ENCODE measurements at places on chromosomes 4 and X. TPM values are rescaled to one million over a fixed set of nuclear protein-coding genes. Genes with fewer than 3 reads are reported as not detected.
A peak's percentile ranks its signal among the peaks of the same experiment; 100 is the strongest.

GRCh38 chr4:76962406-76963130, 13.0 kb downstream of the SEPTIN11 start:
- no peaks in the 10 kb centered on the region for H3K27me3 ChIP-seq
- no peak overlapping the region for H3K4me3 ChIP-seq
- no peak overlapping the region for H3K27ac ChIP-seq
- no peaks in the 10 kb centered on the region for H3K4me1 ChIP-seq
- no peak for DNase-seq

- H3K27me3 ChIP-seq = no peaks in the 10 kb centered on the region
- no peak for DNase-seq
- no peaks in the 10 kb centered on the region for H3K36me3 ChIP-seq
- H3K4me3 ChIP-seq = no peak overlapping the region
- H3K4me1 ChIP-seq = peaks cover 14% of the 10 kb centered on the region
These were observed 980 bp upstream of the GIMD1 start for GRCh38 chr4:106369456-106370060.

GRCh38 chr4:99710020-99710419, 52.4 kb upstream of the C4orf54 start:
- no peak overlapping the region for H3K4me3 ChIP-seq
- no peak overlapping the region for H3K27ac ChIP-seq
- no peaks in the 10 kb centered on the region for H3K36me3 ChIP-seq
- no peaks in the 10 kb centered on the region for H3K27me3 ChIP-seq

DNA sequence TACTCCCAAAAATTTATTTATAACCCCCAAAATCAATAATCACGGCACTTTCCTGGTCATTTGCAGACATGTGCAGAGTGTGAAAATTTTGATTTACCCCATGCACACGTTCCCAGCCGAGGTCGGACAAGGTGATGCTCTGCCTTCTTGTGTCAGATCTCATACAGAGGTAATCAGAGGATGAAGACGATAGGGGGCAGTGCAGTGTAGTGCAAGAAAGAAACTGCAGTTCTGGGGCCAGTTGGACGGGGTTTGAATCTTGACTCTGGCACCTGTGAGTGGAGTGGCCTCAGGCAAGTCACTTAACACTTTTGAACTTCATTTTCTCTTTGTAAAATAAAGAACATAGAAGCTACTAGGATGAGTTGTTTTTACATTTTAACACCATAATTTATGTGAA, 88.4 kb downstream of the FRMPD3 start:
- no peaks in the 10 kb centered on the region for H3K27me3 ChIP-seq
- no peak overlapping the region for H3K27ac ChIP-seq
- DNase-seq = no peak
- H3K36me3 ChIP-seq = no peaks in the 10 kb centered on the region
- H3K4me1 ChIP-seq = no peaks in the 10 kb centered on the region

DNA sequence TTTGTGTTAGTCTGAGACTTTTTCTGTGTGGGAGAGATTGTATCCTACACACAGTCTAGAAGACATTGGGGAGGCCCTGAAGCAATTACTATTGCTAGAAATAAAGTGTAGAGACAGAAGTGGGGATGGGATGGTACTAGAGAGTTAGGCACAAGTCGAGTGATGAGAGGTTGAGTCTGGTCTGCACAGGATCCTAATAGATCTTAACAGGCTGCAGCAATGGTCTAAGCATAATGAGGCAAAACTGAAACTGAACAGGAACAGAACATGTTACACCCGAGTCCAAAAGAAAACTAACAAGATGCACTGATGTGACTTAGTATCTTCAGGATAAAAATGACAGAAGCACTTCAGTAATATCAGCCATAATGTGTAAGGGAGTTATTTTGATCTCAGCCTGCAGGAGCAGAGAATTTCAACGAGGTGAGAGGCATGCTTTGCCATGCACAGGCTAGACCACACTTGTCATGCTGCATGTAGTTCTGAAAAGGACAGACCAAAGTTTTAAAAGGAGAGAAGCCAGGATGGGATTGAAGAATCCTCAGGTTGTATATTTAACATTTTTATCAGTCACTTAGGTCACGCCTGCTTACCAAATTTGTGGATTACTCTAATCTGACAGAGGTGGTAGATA, 205.8 kb upstream of the BOD1L1 start:
- no peak overlapping the region for H3K4me3 ChIP-seq
- no peaks in the 10 kb centered on the region for H3K27me3 ChIP-seq
- H3K27ac ChIP-seq = no peak overlapping the region
- no peaks in the 10 kb centered on the region for H3K4me1 ChIP-seq
- no peaks in the 10 kb centered on the region for H3K36me3 ChIP-seq

GRCh38 chrX:10233173-10233572, 76.4 kb downstream of the CLCN4 start:
- H3K4me3 ChIP-seq = no peak overlapping the region
- no peaks in the 10 kb centered on the region for H3K36me3 ChIP-seq
- no peak for DNase-seq
- peaks cover 7% of the 10 kb centered on the region for H3K4me1 ChIP-seq

DNA sequence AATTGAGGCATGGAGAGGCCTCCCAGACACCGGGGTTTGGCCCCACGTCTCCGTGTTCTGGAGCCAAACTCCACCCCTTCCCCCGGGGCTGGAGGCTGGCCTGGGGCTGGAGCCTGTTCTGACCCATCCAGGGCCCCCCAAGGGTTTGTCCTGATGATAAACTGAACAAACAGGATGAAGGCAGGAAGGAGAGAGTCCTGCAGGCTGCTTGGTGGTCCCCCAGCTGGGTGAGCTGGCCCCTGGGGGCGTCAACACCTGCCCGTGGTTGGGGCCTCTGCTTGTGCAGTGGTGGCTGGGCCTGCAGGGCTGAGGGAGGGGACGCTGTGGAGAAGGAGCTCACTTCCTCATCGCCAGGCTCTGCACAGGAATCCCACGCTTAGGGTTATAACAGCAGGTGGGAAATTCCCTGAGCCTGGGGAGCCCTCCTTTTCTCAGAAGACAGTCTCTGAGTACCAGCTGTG, 2.3 kb downstream of the SH3TC1 start:
- H3K27me3 ChIP-seq = no peaks in the 10 kb centered on the region
- peak overlapping the region; percentile 45 for H3K27ac ChIP-seq
- H3K4me3 ChIP-seq = peak overlapping the region; percentile 47
- H3K36me3 ChIP-seq = no peaks in the 10 kb centered on the region
- peaks cover 19% of the 10 kb centered on the region for H3K4me1 ChIP-seq

DNA sequence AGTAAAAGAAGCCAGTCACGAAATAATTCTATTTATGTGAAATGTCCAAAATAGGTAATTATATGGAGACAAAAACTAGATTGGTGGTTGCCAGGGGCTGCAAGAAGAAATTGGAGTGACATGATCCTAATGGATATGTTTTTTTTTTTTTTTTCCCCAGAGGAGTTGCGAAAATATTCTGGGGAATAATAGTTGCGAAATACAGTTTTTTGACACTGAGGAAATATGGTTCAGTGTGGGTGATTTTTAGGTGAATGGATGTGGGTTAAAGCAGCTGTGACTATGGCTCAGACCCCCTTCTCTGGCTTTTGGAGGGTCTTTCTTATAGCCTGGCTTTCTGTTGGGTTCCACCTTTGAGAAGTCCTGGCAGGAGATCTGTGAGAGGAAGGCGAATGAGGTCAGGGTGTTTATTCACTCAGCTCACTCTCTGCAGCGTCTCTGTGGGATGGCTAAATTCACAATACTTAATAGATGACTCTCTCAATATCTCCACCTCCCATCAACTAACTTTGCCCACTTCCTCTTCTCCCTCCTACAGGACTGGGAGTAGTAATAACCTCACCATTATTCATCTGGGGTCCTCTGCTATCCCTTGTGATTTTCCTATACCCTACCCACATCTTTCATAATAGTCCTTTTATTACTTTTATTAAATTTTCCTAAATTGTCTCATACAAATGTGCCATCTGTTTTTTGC, 15.3 kb upstream of the RAB9B start:
- H3K4me3 ChIP-seq = no peak overlapping the region
- peaks cover 3% of the 10 kb centered on the region for H3K27me3 ChIP-seq
- no peaks in the 10 kb centered on the region for H3K4me1 ChIP-seq
- no peak overlapping the region for H3K27ac ChIP-seq

DNA sequence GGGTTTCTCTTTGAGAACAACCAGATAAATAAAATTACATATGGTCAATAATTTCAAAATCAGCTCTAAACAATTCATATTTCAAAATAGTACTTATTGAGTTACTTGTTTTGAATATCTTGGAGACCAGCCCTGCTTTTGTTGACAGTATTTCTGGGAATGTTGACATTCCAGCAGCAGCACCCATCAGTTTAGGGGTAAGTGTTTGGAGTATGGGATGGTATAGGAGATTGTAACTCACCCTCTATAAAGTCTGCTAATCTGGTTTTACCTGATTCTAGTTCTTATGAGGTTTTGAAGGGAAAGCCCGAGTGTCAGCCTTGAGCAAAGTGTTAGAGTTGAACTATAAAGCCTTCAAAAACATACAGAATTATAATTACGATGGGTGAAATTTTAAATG, 139.2 kb upstream of the ANKRD50 start:
- no peaks in the 10 kb centered on the region for H3K36me3 ChIP-seq
- no peak for DNase-seq
- H3K27ac ChIP-seq = no peak overlapping the region
- no peaks in the 10 kb centered on the region for H3K27me3 ChIP-seq
- H3K4me3 ChIP-seq = no peak overlapping the region

- peak; percentile 68 for DNase-seq
- H3K36me3 ChIP-seq = no peaks in the 10 kb centered on the region
- H3K4me1 ChIP-seq = no peaks in the 10 kb centered on the region
These were observed 46.4 kb downstream of the GPAT3 start for GRCh38 chr4:83582289-83582785.

DNA sequence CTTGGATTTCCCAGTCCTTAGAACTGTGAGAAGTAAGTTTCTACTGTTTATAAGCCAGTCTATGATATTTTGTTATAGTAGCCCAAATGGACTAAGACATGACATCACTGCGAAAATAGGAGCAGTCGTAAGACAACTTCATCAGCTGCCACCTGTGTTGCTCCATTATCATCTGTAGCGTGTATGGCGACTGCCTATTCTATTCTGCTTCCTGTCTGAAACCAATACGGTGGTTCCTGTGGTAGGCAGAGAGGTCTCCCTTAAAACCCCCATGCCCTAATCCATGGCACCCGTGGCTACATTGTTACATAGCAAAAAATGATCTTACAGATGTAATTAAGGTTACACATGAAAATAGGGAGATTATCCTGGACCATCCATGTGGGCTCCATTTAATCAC, 105.4 kb upstream of the FAT1 start:
- DNase-seq = no peak
- H3K4me3 ChIP-seq = no peak overlapping the region
- no peaks in the 10 kb centered on the region for H3K4me1 ChIP-seq
- H3K27ac ChIP-seq = no peak overlapping the region

- H3K36me3 ChIP-seq = no peaks in the 10 kb centered on the region
- no peak overlapping the region for H3K27ac ChIP-seq
- no peak overlapping the region for H3K4me3 ChIP-seq
- H3K4me1 ChIP-seq = no peaks in the 10 kb centered on the region
These were observed 113.3 kb downstream of the SLIT2 start for GRCh38 chr4:20364969-20365368.

GRCh38 chrX:46757052-46757451, 1.9 kb downstream of the SLC9A7 start:
- H3K27me3 ChIP-seq = no peaks in the 10 kb centered on the region
- no peaks in the 10 kb centered on the region for H3K36me3 ChIP-seq
- H3K4me3 ChIP-seq = no peak overlapping the region

- no peak overlapping the region for H3K27ac ChIP-seq
- H3K27me3 ChIP-seq = no peaks in the 10 kb centered on the region
- H3K36me3 ChIP-seq = no peaks in the 10 kb centered on the region
- DNase-seq = no peak
- no peaks in the 10 kb centered on the region for H3K4me1 ChIP-seq
These were observed 88.0 kb upstream of the XAGE2 start for GRCh38 chrX:52280812-52281211.

- H3K27me3 ChIP-seq = no peaks in the 10 kb centered on the region
- H3K4me3 ChIP-seq = peak overlapping the region; percentile 88
- no peak for DNase-seq
- peaks cover 14% of the 10 kb centered on the region for H3K4me1 ChIP-seq
- H3K36me3 ChIP-seq = no peaks in the 10 kb centered on the region
- H3K27ac ChIP-seq = peak overlapping the region; percentile 93
These were observed 1.2 kb upstream of the CCNG2 start for GRCh38 chr4:77155631-77156452.

DNA sequence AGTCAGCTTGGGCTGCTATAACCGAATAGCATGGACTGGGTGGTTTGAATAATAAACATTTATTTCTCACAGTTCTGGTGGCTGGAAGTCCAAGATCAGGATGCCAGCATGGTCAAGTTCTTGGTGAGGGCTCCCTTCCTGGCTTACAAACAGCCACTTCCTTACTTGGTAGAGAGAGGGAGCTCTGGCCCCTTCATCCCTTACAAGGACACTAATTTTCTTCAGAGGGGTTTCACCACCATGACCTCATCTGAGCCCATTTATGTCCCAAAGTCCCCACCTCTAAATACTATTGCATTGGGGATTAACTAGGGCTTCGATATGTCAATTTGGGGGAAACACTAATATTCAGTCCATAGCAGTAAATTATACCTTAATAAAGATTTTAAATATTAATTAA, 61.8 kb downstream of the CLNK start:
- no peaks in the 10 kb centered on the region for H3K4me1 ChIP-seq
- no peaks in the 10 kb centered on the region for H3K27me3 ChIP-seq
- H3K36me3 ChIP-seq = no peaks in the 10 kb centered on the region
- DNase-seq = no peak
- no peak overlapping the region for H3K27ac ChIP-seq

TLR3 gene
- polyA plus RNA-seq = 5.2 TPM

LGI2 gene
- polyA plus RNA-seq = not detected

SPANXA1 gene
- not detected for polyA plus RNA-seq

ARAP2 gene
- 5.1 TPM for polyA plus RNA-seq

GYPA gene
- polyA plus RNA-seq = not detected

EPHA5 gene
- 0.15 TPM for polyA plus RNA-seq

CXCL6 gene
- 0.60 TPM for polyA plus RNA-seq
